ENCODE measurements at places on chromosomes 11 and 22.

DNA sequence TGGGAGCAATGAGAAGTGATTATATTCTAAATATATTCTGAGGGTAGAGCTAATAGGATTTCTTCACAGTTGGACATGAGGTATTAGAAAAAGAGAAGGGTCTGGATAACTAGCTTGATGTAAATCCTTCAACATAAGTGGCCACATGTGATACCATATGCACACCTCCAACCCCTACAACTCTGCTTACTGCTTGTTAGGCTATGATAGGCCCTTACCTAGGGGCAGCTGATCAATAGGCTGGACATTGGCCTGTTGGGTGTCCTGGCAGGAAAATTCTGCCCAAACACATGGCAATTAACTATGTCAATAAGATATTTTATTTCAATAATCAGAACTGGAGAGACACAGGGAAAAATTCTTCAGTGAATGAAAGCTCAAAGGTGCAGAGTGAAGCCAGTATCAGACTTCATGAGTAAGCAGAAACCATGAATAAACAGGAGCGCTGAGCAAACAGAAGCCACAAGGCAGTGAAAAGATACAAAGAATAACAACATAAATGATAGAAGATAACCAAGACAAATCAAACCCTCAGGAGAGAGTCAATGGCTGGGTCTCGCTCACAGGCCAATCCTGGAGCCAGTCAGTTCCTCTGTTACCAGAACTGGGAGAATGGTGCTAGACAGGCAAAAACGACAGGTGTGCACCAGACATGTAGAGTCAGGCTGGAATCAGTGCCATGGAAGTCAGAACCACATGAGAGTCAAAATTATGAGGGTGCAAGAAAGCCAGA lies 46.3 kb upstream of the PSMA1 start:
- DNase-seq: no peak

- DNase-seq: no peak
These were observed 932.8 kb downstream of the BRD1 start for GRCh38 chr22:48894804-48895250.

- no peak for DNase-seq
These were observed 123.0 kb downstream of the WT1 start for GRCh38 chr11:32312206-32312817.

DNA sequence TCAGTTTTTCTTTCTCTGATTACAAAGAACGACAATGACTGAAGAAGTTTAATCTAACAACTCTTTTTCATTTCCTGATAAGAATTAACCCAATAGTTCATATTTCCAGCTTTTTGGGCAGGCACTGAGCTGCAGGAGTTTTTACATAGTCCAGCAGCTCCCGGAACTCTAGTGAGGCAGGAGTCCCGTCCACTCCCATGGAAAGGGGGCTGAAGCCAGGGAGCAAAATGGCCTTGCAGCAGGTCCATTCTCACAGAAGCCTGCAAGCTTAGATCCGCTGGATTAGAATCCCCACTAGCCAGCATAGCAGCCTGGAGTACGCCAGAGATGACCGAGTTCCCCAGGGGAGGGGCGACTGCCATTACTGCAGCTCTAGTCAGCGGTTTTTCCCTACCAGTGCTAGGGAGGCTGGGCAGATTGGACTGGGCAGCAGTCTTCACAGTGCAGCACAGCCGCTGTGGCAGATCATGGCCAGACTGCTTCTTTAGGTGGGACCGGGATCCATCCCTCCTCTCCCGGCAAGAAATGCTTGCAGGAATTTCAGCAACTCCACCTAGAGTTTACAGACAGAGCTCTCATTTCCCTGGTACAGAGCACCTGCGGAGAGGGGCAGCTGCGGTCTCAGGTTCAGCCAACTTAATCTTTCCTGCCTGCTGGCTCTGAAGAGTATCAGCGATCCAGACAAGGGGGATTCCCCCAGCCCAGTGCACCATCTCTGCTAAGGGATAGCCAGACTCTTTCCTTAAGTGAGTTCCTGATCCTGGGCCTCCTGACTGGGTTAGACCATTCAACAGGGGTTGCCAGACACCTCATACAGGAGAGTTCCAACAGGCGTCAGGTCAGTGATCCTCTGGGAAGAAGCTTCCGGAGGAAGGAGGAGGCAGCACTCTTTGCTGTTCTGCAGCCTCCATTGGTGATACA lies 742 bp upstream of the CASP4 start:
- DNase-seq: no peak

DNA sequence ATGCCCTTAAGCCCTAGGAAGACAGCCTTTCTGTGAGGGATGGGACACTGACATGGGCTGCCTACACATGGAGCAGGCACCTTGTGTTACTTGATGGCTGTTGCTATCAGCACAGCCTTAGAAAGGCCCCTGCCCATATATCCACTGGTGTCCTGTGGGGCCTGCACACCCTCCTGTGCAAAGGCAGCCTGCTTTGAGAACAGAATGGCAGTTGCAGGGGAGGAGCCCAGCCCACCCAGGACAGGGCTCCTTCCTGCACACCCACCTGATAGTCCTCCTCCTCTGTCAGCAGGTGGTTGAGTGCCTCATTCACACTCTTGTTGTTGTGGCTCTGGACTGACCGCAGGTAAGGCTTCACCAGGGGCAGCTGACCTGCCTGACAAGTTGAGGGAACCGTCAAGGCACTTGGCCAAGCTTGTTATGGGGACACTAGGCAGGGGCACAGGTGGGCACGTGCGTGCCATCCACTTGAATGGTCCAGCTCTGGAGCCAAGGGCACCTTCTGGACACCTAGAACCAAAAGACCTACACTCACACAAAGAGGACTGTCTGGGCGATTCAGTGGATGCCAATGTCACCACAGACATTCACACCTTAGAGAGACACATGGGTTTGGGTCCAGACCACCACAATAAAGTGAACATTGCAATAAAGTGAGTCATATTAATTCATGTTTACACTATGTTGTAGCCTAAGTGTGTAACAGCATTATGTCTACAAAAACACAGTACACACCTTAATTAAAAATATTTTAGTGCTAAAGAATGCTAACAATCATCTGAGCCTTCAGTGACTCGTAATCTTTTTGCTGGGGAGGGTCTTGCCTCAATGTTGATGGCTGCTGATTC lies 9.4 kb upstream of the SLC25A1 start:
- no peak for DNase-seq

- DNase-seq: no peak
These were observed 157.7 kb downstream of the MAML2 start for GRCh38 chr11:96185220-96185768.
